ENCODE measurements at places on chromosomes 5 and 9. TPM values are rescaled to one million over a fixed set of nuclear protein-coding genes. Genes with fewer than 3 reads are reported as not detected.

GRCh38 chr5:34022121-34022705 is 14.4 kb upstream of the AMACR start:
- DNase-seq = no peak
- H3K4me3 ChIP-seq = no peak overlapping the region
- no peak overlapping the region for H3K27ac ChIP-seq
- H3K27me3 ChIP-seq = no peaks in the 10 kb centered on the region
- peaks cover 2% of the 10 kb centered on the region for H3K4me1 ChIP-seq

GRCh38 chr5:15704397-15704947 is 204.5 kb downstream of the FBXL7 start:
- no peaks in the 10 kb centered on the region for H3K36me3 ChIP-seq
- DNase-seq = no peak
- no peak overlapping the region for H3K27ac ChIP-seq
- H3K4me1 ChIP-seq = no peaks in the 10 kb centered on the region
- H3K4me3 ChIP-seq = no peak overlapping the region
- no peaks in the 10 kb centered on the region for H3K27me3 ChIP-seq

GRCh38 chr5:171826132-171826531 is 40.5 kb downstream of the SMIM23 start:
- no peaks in the 10 kb centered on the region for H3K27me3 ChIP-seq
- DNase-seq = no peak
- no peak overlapping the region for H3K27ac ChIP-seq
- no peak overlapping the region for H3K4me3 ChIP-seq
- no peaks in the 10 kb centered on the region for H3K36me3 ChIP-seq

DNA sequence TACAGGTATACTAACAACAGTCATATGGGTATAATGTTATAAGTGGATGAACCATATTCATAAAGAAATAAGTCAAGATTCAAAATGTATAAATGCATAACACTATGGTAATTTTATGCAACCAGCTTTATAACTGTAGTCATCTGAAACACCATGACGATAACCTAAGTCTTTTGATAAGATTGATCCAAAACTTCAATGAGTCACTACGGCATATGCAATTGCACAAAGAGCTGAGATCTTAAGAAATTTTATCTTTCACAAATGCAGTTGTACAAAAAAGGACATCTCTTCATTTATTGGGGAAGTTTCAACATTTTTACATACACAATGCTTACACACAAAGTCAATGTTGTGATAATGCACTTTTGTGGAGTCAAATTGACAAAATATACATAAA is 20.3 kb downstream of the FAM81B start:
- H3K4me3 ChIP-seq = no peak overlapping the region
- no peaks in the 10 kb centered on the region for H3K27me3 ChIP-seq
- no peak overlapping the region for H3K27ac ChIP-seq
- no peaks in the 10 kb centered on the region for H3K36me3 ChIP-seq
- no peaks in the 10 kb centered on the region for H3K4me1 ChIP-seq
- no peak for DNase-seq

GRCh38 chr9:107386396-107386795 is 103.2 kb downstream of the KLF4 start:
- H3K36me3 ChIP-seq = no peaks in the 10 kb centered on the region
- DNase-seq = no peak
- peaks cover 10% of the 10 kb centered on the region for H3K27me3 ChIP-seq
- no peaks in the 10 kb centered on the region for H3K4me1 ChIP-seq

DNA sequence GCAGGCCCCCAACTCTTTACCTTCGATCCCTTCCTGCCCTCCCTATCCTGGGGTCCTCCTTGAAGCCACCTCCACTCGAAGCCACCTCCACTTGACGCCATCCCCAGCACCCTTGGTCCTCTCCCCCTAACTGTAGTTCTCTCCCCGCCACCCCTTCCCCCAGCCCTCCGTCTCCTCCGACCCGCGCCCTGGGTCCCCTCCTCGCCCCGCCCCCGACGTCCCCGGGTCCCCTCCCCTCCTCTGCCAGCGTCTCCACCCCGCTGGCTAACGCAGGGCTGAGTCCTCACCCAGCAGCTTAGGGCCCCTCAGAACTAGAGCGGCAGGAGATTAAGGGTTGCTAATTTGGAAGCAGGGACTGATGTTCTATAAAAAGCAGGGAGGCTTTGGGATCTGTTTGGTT is 30.6 kb upstream of the ANKRD33B start:
- H3K27me3 ChIP-seq = peaks cover 30% of the 10 kb centered on the region
- H3K4me3 ChIP-seq = no peak overlapping the region
- peaks cover 7% of the 10 kb centered on the region for H3K4me1 ChIP-seq
- H3K36me3 ChIP-seq = no peaks in the 10 kb centered on the region
- DNase-seq = no peak

PROB1 gene
- 2.2 TPM for total RNA-seq

FSTL4 gene
- total RNA-seq = 2.4 TPM

GRIA1 gene
- not detected for total RNA-seq

DNAH5 gene
- 1.4 TPM for total RNA-seq

FOXD4L4 gene
- total RNA-seq = 0.19 TPM

LECT2 gene
- not detected for total RNA-seq

Measured in progenitor cell of endocrine pancreas (in vitro differentiated cells).